ENCODE measurements at places on chromosomes 4 and X. TPM values are rescaled to one million over a fixed set of nuclear protein-coding genes. Genes with fewer than 3 reads are reported as not detected.

Gene ANK2
- total RNA-seq: 35.1 TPM

Gene LRP2BP
- total RNA-seq: 0.40 TPM

Gene ART3
- 0.63 TPM for total RNA-seq

Gene SLC34A2
- 3.4 TPM for total RNA-seq

Gene KLF8
- 9.8 TPM for total RNA-seq

Gene GLRA3
- not detected for total RNA-seq

Gene MAGEA9B
- total RNA-seq: not detected

Gene JCHAIN
- not detected for total RNA-seq

Gene PASD1
- total RNA-seq: not detected

Measured in H1 (cell line).